ENCODE measurements at places on chromosomes 13 and 19.

DNA sequence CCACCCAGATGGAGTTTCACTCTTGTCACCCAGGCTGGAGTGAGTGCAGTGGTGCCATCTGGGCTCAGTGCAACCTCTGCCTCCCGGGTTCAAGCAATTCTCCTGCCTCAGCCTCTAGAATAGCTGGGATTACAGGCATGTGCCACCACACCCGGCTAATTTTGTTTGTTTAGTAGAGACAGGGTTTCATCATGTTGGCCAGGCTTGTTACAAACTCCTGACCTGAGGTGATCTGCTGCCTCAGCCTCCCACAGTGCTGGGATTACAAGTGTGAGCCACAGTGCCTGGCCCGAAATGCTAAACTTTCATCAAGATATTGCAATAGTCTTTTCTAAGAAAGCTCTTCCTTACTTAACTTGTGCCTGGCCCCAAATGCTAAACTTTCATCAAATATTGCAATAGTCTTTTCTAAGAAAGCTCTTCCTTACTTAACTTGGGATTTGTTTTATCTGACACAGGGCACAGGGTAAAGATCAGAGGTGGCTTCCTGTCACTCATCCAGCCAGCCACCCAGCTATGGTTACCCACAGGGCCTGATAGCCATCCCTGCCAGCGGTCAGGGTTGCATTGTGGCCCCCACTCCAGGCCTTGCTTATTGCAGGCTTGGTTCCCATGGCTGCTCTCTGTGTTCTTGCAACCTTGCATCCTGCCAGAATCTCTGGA lies 352.3 kb upstream of the TMTC4 start:
- no peak for DNase-seq

- DNase-seq = no peak
Measured at GRCh38 chr13:40563350-40564125, 102.9 kb downstream of the FOXO1 start.

DNA sequence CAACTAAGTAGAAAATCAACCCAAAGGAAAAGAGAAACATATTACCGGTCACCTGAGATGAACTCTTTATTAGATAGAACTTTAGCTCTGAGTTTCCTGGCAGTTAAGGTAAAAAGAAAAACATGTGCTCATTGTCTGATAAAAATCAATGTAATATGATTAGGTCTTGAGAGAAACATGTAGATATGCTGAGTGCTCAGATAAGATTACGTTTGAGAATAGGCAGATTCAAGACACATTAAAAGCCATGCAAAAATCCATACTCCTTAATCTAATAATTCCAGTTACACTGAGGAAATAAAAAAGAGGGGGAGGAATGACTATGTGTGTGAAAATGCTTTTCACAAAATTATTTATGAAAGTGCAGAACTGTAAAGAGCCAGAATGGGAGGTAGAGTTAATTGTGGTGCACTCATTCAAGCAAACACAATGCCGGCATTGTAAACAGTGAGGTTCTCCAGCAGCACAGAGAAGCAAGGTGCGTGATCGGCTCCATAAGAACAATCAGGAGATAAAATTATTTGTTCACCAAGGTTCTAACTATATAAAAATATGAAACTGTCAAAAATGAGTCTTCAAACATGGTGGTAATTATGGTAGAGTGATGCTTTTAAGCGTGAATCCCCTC lies 88.8 kb downstream of the MBNL2 start:
- no peak for DNase-seq

- DNase-seq = peak; percentile 52
Measured at GRCh38 chr19:15264061-15264932, 32.0 kb upstream of the EPHX3 start.

DNA sequence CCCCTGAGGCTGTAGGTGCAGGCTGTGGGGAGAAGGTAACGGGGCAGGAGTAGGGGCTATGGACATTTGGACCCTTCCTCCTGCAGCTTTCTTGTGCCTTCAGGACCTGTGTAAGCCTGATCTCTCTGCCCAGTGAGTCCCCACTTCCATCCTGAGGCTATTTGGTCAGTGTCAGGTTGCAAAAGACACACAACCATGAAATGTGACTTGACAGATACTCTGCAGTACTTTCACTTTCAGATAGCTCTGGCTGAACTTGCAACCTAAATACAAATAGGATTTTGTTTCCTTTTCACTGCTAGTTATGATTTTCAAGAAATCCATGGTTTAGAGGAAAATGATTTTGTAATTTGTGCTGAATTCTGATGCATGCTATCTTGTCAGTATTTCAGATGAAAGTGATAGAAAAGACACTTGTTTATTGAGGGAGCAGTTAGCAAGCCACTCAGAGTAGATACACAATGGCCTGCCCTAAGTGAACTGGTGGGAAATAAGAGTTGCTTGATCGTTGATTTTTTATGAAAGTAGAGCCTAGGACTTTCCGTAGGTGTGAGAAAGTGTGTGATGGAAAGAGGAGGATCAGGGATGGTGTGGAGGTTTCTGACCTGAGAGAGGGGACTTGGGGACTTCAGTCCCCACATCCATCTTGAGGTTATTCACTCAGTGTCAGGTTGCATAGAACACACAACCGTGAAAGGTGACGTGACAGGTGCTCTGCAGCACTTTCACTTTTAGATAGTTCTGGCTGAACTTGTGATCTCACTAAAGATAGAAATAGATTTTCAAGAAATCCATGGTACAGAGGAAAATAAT lies 18.1 kb upstream of the EID2 start:
- DNase-seq = no peak

- no peak for DNase-seq
Measured at GRCh38 chr13:84430015-84430414, 547.7 kb upstream of the SLITRK1 start.

GRCh38 chr19:50837300-50837699 lies 3.9 kb upstream of the KLK15 start:
- no peak for DNase-seq

- no peak for DNase-seq
Measured at GRCh38 chr19:56193981-56194640, 3.5 kb downstream of the ZSCAN5B start.

DNA sequence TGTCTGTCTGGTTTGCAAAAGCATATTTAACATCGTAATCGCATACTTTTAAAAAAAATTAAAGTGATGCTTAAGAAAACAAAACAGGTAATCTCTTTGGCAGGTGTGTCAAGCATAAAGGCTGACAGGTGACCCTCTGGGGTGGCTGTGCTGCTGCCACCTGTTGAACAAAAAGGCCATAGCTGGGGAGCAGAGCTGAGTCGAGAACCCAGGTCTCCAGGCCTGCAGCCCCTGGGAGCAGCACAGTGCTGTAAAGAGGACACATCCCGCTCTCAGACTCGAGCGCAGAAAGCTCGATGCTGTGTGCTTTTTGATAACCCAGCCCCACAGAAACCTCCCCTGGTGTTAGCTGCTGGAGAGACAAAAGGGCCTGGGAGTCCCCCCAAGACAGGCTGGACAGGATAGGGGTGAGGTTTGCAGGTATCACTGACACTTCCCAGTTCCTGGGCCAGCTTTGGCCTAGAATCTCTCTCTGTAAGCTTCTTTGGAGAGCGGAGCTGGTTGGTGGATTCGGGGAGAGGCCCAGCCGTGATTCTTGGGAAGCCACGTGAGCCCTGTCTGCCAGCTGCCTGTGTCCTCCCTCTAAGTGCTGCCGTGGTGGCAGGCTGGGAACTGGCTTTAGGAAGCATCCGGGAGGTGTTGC lies 66.9 kb downstream of the C13orf42 start:
- no peak for DNase-seq

- no peak for DNase-seq
Measured at GRCh38 chr19:18438331-18439024, 545 bp upstream of the ISYNA1 start.

GRCh38 chr13:48977973-48978372 lies 2.3 kb downstream of the FNDC3A start:
- DNase-seq = no peak

GRCh38 chr19:40271706-40272105 lies 13.4 kb downstream of the AKT2 start:
- DNase-seq = no peak

DNA sequence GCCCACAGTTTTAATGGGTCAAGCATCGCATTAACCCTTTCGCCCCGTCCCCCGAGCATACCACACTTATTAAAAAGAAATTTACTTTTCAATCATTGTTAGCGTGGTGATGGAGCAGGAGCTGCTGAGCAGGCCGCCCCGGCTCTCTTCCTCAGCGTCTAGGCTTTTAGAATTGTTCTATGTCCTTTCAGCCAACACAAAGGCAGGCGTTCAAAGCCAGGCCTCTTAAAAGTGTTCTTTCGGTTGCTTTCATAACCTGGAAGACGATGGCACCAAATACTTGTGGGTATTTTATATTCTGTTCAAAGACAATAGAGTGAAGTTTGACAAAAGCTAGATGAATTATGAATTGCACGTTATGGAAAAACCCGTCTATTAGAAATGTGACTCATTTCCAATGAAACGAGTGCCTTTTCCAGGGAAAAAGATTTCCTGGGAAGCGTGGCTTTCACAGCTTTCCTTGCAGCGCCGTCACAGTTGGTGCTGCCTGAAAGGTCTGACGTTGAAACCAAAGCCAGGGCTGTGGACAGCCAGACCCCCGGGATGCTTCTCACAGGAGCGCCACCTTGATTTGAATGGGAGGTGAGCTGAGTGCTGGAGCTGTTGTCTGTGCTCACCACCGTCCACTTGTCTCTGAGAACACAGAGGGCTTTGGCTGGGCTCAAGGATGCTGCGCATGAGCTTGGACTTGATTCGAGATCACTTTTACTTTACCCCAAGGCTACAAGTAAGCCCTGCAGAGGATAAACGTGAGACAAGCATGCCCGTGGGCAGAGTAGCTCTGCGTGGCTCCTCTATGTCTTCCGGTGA lies 78.8 kb downstream of the SOX1 start:
- no peak for DNase-seq

GRCh38 chr13:110645750-110646149 lies 30.4 kb downstream of the NAXD start:
- no peak for DNase-seq

- no peak for DNase-seq
Measured at GRCh38 chr19:34523408-34523807, 41.9 kb downstream of the WTIP start.

- DNase-seq = no peak
Measured at GRCh38 chr13:107124129-107124718, 556.3 kb upstream of the ARGLU1 start.

GRCh38 chr19:1079566-1080111 lies 12.7 kb downstream of the ARHGAP45 start:
- DNase-seq = peak; percentile 84

GRCh38 chr13:111043575-111043982 lies 71.5 kb upstream of the ARHGEF7 start:
- no peak for DNase-seq

- no peak for DNase-seq
Measured at GRCh38 chr13:75585153-75585552, 35.6 kb downstream of the UCHL3 start.

DNA sequence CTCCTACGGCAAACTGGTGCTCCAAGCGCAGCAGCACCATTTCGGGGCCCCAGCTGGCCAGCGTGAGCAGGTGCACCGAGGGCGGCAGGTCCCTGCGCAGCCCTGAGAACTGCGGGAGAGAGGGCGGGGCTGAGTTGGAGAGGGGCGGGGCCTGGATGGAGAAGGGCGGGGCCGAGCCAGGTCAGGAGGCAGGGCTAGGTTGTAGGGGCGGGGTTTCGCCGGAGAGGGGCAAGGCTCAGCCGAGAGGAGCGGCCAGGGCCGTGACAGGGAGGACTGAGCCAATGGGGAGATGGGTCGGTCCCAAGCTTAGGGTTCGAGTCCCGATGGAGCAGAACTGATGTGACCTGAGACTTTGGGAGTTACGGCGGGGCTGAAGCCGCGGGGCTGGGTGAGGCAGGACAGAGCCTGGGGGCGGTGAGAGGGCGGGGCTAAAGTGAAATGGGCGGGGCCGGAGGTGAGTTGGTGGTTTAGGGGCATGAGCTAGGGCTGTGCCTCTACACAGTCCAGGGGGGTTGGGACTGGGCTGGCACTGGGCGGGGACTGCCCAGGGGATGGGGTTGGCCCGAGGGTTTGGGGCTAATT lies 19.0 kb downstream of the MAN2B1 start:
- DNase-seq = peak; percentile 41

GRCh38 chr19:52959613-52960295 lies 2.9 kb downstream of the ZNF816 start:
- DNase-seq = no peak

GRCh38 chr19:41192574-41193429 lies at the start of gene CYP2S1:
TSS of gene CYP2S1 (plus strand) at chr19:41193219. CDS start at chr19:41193265, 46 bp downstream.
- DNase-seq = no peak

GRCh38 chr13:113837560-113838355 lies 26.1 kb downstream of the GAS6 start:
- DNase-seq = no peak

GRCh38 chr13:98476106-98476505 lies 100.8 kb downstream of the STK24 start:
- DNase-seq = no peak

DNA sequence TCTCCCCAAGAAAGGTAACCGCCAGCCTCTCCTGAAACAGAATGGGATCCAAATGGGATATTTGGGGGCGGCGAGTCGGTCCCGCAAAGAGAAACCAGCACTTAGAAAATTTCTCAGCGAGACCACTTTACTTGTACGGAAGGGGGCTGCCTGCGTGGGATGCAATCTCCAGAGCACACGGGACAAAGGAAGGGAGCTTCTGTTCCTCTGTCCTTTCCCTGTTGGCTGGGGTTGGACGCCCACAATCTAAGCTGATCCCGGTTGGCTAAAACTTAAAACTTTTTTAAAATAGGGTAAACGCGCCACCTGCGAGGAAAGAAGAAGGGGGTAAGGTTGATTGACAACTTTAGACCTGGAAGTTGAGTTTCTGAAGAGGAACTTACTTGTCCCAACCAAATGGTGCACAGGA lies 826 bp upstream of the BSG start:
- no peak for DNase-seq

- no peak for DNase-seq
Measured at GRCh38 chr13:22287343-22287920, 616.6 kb downstream of the FGF9 start.

DNA sequence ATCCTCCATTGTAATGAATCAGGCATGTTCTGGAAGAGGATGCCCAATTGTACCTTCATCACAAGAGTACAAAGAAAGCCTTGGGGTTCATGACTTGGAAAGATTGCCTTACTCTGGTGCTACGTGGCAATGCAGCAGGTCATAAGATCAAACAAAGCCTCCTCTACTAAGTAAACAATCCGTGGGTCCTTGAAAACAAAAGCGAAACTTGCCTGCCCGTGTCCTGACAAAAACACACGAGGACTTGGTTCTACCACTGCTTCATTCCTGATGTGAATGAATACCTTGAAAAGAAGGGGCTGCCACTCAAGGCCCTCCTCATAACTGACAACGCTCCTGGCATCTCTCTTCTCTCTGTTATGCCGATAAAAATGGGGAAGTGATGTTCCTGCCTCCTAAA lies 18.9 kb downstream of the ZNF563 start:
- DNase-seq = no peak

GRCh38 chr13:49690133-49690994 lies 922 bp downstream of the EBPL start:
- DNase-seq = no peak

DNA sequence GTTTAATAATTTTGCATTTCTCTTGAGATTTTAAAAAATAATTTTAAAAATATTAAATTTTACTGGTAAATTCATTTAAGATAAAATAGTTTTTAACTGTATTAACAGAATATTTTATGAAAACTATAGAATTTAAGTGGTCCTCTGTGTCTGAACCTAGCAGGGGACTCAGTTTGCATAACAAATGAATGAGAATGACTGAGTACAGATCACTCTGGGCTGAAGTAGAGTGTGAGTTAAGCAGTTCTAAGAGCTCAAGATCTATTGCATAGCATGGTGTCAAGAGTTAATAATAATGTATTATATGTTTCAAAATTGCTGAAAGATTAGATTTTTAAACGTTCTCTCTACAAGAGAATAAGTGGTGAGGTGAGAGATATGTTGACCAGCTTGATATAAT lies 348.3 kb upstream of the SLITRK1 start:
- no peak for DNase-seq
